ENCODE measurements at places on chromosomes 12 and 14.

DNA sequence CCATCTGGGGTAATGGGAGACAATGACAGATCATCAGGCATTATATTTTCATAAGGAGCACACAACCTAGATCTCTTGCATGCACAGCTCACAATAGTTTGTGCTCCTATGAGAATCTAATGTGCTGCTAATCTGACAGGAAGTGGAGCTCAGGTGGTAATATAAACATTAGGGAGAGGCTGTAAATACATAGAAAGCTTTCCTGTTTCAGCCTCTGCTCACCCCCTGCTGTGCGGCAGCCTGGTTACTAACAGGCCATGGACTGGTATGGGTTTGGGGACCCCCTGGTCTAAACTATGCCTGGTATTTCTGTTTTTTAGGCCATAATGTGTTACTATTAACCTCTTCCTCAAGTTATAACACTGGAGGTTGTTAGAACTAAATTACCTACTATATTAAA is 1373.7 kb downstream of the LRFN5 start:
- DNase-seq, result no peak

- DNase-seq, result no peak
These were observed 3.6 kb downstream of the PELI2 start for GRCh38 chr14:56121816-56122215.

DNA sequence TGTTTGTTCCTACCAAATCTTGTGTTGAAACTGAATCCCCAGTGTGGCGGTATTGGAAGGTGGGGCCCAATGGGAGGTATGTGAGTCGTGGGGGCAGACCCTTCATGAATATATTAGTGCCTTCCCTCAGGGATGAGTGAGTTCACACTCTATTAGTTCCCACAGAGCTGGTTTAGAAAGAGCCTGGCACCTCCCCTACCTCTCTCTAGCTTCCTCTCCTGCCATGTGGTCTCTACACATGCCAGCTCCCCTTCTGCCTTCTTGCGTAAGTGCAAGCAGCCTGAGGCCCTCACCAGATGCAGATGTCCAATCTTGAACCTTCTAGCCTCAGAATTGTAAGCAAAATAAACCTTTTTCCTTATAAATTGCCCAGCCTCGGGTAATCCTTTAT is 105.8 kb downstream of the SPTSSA start:
- no peak for DNase-seq

- DNase-seq, result no peak
These were observed 23.8 kb upstream of the CISTR start for GRCh38 chr12:53775478-53776145.

- no peak for DNase-seq
These were observed 142.1 kb downstream of the KIF21A start for GRCh38 chr12:39300799-39301198.

GRCh38 chr12:53996240-53997203 is 3.4 kb upstream of the HOXC9 start:
- DNase-seq, result no peak
